Lung microvascular endothelial cell (primary cell): ENCODE measurements at places on chromosomes 4 and X. TPM values are rescaled to one million over a fixed set of nuclear protein-coding genes. Genes with fewer than 3 reads are reported as not detected.

CCKAR gene
- not detected in 2 replicates for total RNA-seq

KCTD8 gene
- 0.20 and 0.22 TPM in 2 replicates for total RNA-seq

LINC00632 gene
- total RNA-seq, result 0.40 and 0.44 TPM in 2 replicates

CC2D2A gene
- 2.8 TPM in 2 replicates for total RNA-seq

TIMM17B gene
- 17.0 and 21.2 TPM in 2 replicates for total RNA-seq

ATP5ME gene
- total RNA-seq, result 215 and 297 TPM in 2 replicates

RAI2 gene
- total RNA-seq, result 1.1 and 3.4 TPM in 2 replicates

CXCL10 gene
- 0.20 and 0.22 TPM in 2 replicates for total RNA-seq

DNA sequence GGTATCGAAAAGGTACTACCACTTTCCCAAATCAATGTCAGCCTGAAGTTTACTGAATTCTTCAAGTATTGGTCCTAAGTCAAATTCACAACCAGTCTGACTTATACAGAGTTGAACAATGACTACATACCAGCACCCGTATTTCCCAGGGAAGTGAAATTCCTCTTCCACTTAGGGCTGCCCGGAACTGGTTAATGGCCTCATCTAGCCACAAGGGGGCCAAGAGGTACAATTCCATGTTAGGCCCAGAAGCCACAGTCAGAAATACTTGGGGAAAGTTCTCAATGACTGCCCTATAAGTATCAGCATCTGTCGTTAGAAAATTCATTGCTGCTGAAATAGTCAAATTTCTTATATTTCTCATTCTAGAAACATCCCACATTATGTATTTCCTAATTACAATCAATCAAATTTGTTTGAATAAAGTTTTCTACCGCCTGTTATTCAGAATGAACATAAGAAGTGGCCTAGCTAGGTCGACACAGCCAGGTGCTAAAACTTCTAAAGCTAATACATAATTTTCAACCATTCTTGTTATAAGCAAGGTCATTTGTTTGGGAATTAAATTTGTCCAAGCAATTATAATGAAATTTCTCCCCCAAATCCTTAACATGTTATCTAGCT, 5.6 kb upstream of the PCDH7 start:
- peak; percentile 60 for DNase-seq

DNA sequence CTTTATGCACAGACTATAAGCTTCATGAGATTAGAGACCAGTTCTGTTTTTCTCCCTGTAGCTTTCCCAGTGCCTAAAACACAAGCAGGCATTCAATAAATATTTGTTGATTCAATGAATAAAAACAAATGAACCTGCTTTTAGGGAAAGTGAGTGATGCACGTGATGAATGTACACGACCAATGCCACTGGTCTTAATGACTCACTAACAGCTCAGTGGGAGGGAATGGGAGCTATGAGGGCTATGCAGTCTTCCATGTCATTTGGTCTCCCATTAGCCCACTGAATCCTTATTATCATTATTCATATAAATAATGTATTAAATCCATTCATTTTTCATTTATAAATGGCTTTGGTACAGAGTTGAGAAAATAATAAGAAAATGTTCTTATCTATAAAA, 247.4 kb downstream of the FBXO8 start:
- DNase-seq, result no peak

GRCh38 chr4:138688408-138689085, 327.0 kb upstream of the NOCT start:
- no peak for DNase-seq

DNA sequence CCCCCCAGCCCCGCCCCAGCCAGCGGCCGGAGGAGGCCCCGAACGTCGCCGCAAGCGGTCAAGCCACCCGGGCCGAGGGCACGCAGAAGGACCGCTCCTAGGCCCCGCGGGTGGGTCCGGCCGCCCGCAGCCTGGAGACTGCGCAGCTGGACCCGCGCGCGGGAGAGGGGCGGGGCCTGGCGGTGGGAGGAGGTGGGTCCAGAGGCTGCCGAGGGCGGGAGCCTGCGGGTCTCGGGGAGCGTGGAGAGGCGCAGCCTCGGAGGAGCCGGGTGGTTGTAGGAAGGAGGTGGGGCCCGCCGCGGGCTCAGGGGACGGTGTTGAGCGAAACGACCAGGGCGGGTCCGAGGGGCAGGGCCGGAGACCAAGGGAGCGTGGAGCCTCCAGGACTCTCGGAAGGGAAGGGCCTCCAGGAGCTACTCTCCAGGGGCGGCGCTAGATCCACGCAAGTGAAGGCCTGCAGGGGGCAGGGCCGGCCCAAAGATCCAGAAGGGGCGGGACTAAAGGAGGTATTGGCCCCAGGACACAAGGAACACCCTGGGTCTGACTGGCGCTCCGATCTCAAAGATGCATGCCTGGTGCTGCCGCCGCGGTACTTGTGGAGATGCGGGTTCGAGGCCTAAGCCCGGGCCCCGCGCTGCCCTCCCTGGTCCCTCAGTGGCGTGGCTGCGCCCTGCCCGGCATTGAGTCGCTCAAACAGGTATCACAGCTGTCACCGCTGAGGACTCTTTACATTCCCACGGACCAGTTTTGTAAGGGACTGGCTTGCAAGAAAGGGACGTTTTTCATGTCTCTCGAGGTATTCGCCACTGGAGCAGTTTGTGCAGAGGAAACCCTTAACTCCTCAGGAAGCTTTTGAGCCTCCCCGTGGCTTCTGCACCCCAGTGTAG, 5.9 kb downstream of the TIMM17B start:
- DNase-seq, result peak; percentile 65

DNA sequence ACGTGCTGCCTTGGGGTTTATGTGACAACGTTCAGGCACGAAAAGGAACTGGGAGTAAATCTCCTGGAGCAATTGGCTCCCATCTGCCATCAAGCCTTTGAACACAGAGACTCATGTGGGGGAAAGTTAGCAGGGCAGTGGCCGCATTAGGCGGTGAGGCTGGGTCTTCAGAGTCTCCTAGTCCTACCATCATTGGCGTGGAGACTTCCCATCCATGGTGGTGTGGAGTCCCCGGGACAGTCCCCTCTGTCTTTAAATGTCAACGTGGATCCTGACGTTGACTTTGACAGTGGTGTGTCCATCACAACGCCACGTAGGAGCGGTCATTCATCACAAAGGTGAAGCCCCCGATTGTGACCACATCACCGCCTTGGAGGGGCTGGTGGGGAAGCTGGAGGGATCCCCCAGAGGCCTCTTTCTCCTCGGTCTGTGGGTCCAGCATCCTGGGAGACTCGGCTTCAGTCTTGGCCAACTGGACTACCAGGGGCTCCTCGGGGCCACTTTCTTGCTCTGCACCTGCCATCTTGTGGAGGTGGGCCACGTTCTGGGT, 21.8 kb downstream of the CRLF2 start:
- DNase-seq, result no peak

- no peak for DNase-seq
Observed at GRCh38 chr4:158527516-158527915, 5.8 kb downstream of the RXFP1 start.

- peak; percentile 53 for DNase-seq
Observed at GRCh38 chr4:15756361-15756861, 21.7 kb upstream of the CD38 start.

- no peak for DNase-seq
Observed at GRCh38 chr4:128516301-128516969, 228.8 kb upstream of the PGRMC2 start.

DNA sequence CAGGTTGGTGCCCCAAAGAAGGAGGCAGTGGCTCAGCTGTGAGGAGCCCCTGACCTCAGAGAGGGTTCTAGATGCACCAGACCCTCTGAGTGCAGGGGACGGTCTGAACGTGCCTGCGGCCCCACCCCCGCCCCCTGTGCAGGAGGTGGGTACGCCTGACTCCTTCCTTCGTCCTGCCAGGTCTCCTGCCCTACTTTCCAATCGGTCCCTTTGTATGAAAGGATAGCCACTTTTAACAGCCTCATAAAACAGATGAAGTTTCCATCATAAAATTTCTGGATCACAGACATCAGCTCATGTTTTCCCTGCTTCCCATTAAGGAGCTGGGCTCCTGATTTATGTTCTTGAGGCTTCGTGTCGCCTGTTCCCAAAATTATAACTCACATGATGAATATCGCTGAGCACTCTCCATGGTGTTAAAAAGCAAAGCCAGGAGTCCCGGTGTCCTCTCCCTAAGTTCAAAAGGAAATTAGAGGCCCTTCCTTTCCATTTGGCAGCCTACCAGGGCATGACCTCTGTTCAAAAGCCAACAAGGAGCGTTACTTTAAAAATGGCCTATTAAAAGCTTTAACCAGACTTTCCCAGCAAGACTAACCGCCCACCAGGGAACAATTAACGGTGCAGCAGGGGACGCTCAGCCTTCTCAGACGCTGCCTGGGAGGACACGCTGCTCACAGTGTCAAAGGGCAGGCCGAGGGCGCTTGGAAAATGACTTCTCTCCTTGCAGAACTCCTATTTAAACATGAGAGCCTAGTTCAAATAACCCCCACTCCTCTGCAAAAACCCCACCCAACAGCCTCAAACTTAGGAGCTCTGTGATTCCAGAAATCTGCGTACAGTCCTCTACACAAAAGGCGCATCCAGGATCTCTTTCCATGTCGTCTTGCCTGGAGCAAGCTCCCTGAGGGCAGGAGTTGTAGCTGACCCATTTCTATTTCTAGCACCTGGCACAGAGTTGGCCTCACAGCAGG, 181.9 kb downstream of the AFAP1 start:
- peak; percentile 41 for DNase-seq

GRCh38 chr4:179465131-179465797, 2023.0 kb upstream of the AGA start:
- DNase-seq, result no peak

GRCh38 chr4:37685823-37686372, 278 bp downstream of the RELL1 start:
- DNase-seq, result no peak

DNA sequence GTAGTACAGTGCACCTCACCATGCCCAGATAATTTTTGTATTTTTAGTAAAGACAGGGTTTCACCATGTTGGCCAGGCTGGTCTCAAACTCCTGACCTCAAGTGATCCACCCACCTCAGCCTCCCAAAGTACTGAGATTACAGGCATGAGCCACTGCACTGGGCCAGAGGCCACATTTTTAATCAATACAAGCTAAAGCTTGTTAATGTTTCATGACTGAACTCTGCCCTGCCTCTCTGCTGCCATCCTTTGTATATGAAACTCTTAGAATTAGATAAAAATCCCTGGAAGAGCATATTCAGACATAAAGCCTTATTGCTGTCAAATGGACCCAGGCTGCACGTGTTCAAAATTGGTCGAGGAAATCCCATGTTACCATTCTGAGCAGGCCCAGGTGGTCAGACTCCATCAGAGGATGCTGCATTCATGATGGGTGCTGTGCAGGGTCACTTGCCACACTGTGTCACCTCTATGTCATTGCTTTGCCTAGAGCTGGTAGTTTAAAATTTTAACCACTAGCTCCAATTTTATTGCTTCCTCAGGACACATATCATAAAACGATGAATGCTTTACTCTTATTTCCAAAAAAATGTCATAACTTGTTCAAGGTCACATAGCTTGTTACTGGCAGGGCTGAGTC, 45.2 kb downstream of the LNX1 start:
- DNase-seq, result no peak

- DNase-seq, result no peak
Observed at GRCh38 chrX:132045456-132045855, 22.4 kb downstream of the STK26 start.

GRCh38 chr4:28388471-28388870, 1527.8 kb downstream of the STIM2 start:
- DNase-seq, result no peak

DNA sequence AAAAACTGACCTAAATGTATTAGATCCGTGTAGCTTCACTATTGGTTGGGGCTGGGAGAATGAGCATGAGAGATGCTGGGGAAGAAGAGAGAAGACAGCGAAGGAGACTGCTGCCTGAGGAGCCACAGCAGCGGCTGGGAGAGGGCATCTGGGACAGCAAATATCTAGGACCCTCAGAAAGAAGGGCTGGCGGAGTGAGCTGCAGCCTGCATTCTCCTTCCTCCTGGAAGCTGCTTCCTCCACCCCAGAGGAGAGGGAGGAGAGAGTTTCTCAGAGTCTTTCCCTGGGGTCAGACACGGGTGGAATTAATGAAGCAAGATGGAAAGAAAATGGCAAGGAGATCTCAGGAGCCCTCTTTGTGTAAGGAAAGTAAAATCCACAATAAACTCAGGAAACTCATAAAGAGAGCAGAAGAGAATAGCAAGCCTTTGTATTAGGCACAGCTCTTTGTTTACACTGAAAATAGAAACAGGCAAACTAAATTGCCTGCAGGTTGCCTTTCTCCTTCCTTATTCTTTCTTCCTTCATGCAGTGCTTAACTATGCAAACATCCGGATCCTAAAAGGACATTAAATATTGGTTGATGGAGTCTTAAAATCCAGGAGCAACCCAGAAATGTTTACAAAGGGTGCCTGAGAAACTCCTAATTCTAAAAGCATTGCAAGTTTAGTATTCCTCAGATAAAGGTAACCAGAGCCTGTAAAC, 130.3 kb upstream of the GALNT7 start:
- no peak for DNase-seq

DNA sequence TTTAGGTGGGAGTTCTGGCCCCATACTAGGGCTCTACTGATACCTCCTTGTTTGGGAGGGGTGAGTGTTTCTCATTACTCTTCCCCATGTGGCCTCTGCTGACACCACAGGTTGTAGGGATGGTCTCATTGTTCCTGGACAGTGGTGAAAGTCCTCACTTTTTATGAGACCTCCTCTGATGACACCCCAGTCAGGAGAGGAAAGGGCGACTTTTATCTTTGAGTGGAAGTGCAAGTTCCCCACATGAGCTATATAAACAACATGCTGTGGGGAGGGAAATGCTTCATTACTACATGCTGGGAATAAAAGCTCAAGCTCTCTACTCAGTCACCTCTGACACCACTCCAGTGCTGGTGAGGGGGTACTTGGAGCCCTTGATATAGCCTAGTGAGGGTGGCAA, 29.5 kb upstream of the MAGEA6 start:
- no peak for DNase-seq

GRCh38 chrX:142250502-142250901, 45.4 kb upstream of the MAGEC2 start:
- no peak for DNase-seq

DNA sequence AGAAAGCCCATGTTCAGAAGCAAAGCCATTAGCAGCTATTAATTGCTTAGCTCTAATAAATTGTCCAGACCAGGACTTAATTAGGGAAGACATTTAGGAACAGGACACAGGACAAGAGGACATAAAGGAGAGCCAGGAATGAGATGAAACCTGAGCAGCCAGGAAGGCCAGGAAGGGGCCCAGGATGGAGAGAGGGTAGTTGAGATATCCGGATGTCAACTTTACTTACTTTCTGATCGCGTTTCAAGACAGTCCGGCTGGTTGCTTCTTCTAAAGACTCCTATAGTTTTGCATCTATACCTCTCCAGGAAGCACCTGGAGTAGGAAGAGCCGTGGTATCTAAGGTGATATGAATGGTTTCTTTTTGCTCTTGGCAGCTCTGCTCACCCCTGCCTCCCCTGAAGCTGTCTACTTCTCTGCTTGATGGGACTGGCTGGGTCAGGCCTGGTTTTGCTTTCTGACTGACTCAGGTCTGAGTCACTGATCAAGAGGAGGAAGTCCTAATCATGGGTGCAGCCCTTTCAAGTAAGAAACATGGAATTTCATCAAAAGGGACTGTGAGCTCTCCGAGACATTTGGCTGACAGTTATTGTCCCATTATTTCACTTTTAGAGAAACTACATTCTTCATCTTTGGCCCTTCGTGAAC, 733.3 kb downstream of the RPA4 start:
- peak; percentile 86 for DNase-seq

- DNase-seq, result no peak
Observed at GRCh38 chrX:44935640-44936039, 62.7 kb downstream of the KDM6A start.

- DNase-seq, result peak; percentile 11
Observed at GRCh38 chr4:47349326-47349725, 114.2 kb downstream of the COMMD8 start.
